SJSA1 (cell line): ENCODE measurements at places on chromosomes 16 and 17.

DNA sequence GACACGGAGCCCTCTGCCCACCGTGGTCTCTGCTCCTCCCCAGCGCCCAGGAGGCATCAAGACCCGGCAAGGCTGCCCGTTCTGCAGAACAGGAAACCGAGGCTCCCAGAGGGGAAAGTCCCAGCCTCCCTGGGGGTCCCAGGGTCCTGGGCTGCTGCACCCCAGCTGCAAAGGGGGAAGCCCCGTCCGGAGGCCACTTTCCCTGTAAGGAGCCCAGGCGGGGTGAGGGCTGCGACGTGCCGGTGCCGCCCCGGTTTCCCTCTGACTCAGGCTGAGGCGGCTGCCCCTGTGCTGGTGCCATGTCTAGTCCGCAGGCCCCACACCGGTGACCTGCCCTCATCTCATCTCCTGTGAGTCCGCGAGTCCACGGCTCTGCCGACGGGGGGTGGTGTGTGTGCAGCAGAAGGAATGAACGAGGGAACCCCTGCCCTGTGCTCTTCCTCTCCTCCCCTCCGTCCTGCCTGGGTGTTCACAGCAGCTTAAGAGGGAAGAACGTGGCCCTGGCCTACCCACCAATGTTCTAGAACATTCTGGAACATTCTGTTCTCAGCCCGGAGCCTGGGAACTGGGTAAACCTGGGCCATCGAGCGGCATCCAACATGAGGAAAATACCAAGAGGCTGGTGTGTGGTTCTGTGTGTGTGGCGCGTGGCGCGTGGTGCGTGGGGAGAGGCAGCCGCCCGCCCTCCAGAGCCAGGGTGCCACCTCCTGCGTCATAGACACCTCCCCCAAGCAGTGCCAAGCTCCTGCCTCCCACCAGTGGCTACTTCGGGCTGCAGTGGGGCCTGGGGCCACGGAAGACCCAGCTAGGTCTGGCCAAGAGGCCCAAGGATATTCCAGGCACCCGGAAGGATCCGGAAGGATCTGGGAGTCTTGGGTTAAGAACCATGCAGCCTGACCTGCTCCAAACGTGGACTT, 7.0 kb upstream of the CBFA2T3 start:
- no peak for DNase-seq

DNA sequence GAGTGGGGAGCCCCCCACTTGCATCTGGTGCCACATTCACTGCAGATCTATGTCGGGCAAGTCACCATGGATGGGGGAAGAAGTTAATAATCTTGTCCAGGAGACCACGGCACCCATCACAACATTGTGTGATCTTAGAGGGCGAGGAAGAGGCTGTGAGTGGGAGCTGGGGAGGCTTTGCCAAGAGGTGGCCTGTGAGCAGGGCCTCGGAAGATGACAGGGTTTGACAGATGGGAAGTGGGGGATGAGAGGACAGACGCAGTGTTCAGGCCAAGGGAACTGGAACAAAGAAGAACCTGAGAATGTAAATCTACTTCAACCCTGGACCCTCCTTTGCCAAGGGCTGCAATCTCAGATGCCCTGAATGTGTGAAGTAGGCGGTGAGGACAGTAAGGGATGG, 12.4 kb downstream of the ACE start:
- DNase-seq = no peak

GRCh38 chr16:74224828-74225612, 71.6 kb upstream of the PSMD7 start:
- peak; percentile 60 for DNase-seq

GRCh38 chr16:67847064-67847861, at the start of gene CENPT:
CENPT (minus strand) TSS chr16:67847693; CDS start chr16:67833859, 13,834 bp downstream.
- peak; percentile 73 for DNase-seq

DNA sequence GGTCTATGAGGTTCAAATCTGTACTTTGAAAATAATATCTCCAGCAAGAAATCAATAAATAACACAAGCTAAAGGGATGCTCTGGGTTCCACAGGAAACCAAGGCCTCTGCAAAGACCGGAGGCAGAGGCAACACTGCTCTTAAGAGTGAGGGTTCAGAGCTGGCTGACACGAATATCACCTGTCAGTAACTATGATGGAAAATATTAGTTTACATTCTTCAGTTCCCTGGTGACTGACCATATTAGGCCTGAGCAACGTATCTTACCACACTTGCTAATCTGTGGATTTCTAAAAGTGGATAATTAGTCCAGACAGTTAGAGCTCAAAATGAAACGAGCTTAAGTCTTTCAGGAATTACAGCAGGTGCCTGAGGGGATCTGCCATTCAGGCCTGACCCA, 459.3 kb downstream of the HS3ST3B1 start:
- DNase-seq = no peak

DNA sequence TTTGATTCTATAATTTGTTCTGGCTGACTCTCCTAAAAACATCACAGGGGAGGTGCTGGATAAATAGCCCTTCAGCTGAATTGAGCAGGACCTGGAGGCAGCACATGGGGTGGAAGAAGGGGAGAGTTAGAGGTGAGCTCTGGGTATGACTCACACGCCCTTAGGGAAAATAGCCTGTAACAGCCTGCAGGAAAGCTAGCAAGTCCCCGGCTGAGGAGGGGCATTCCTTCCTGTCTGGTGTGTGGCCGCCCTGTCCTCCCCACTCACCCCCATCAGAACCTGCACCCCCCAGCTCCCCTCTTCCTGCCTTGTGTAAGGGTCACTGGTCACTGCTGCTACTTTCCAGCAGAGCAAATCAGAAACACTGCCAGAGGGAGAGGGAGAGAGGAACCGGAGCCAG, 187.4 kb downstream of the C16orf95 start:
- DNase-seq = peak; percentile 53

- DNase-seq = peak; percentile 53
Observed at GRCh38 chr17:55295411-55296170, 30.8 kb downstream of the HLF start.

- DNase-seq = no peak
Observed at GRCh38 chr17:63420868-63421680, 25.0 kb downstream of the CYB561 start.

DNA sequence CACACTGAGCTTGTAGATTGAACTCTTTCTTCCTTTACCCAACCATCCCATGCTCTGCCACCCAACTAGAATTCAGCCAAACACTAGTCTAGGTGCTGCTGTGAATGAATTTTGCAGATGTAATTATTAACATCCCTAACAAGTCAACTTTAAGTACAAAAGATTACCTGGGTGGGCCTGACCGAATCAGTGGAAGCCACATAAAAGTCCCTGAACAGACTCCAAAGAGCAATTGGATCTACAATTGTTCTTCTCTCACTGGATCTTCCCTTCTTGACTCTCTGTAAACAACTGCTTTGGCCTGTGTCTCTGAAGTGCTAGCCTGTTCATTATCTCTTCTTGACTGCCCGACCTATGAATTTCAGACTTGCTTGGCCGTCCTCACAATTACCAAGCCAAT, 67.9 kb downstream of the PMP22 start:
- DNase-seq = no peak

GRCh38 chr16:84194470-84195200, 3.7 kb downstream of the ADAD2 start:
- DNase-seq = no peak

GRCh38 chr17:79478841-79479240, 132.0 kb downstream of the RBFOX3 start:
- no peak for DNase-seq

GRCh38 chr16:31010585-31011325, at the start of gene STX1B:
STX1B (minus strand) TSS chr16:31010638; CDS start chr16:31010396, 242 bp downstream.
- DNase-seq = no peak

DNA sequence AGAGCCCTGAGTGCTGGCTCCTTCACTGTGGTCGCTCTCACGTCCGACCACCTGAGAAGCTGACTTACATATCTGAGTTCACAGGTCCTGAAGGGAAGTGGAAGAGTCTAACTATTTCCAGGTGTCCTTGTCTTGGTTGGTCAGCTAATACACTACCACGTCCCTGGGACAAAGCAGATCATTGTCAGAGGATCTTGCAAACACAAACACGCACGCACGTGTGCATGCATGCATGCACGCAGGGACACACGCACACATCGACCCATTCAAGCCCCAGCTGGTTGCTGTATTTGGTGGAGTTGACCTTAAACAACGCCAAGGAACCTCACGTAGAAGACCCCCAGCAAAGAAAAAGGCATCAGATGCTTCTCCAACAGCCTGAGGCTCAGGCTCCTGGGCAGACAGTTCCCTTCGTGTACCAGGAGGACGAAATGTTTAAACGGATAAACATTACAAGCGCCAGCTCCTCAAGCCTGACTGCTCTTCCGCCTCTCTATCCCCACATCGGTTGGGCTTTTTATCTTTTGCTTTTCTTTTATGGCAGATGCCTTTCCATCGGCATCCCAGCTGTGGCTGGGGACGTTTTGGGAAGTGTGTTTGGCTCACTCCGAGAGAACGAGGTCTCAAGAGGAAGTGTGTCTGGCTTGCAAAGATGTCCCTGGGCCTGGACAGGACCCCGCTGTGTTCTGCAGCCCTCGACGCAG, 95.8 kb downstream of the TBC1D16 start:
- no peak for DNase-seq

DNA sequence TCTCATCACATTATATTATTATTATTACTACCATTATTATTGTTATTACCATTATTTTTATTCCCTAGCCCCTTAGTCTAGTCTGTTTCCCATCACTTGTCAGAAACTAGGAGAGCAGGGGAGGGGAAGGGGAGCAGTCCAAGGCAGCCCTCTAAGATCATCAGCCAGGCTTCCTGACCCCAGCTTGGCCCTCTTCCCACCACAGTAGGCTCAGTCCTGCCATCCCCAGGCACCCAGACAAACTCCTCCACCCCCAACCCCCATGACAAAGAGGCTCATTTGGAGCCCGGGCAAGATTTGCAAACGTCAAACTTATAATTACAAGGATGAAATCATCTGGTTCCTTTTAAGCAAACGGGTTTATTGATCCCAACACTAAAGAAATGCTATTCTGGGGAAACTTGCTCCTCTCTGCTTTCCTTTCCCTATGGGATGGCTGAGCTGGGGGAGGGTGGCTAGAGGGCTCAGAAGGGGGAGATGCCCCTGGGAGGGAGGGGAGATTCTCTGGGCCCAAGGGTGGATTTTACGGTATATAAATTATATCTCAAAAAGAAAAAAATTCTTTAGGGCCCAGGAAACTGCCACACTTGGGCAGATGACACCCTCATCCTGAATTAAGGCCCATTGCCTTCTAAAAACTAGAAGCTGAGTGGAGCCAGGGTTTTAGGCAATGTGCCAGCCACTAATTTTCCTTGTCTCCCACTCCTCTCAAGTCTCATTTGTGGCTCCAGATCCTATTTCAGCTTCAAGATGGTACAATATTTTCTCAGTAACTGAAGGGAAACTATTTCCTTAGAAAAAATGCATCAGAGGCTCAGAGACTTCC, 4.4 kb upstream of the CBFB start:
- no peak for DNase-seq
